ENCODE measurements at places on chromosomes 6 and 20. TPM values are rescaled to one million over a fixed set of nuclear protein-coding genes. Genes with fewer than 3 reads are reported as not detected.

- no peaks in the 10 kb centered on the region for H3K27me3 ChIP-seq
- H3K4me3 ChIP-seq: no peak overlapping the region
- DNase-seq: no peak
- no peak overlapping the region for H3K27ac ChIP-seq
- no peaks in the 10 kb centered on the region for H3K36me3 ChIP-seq
- H3K4me1 ChIP-seq: no peaks in the 10 kb centered on the region
Observed at GRCh38 chr20:20950620-20951019, 155.5 kb downstream of the LINC00237 start.

DNA sequence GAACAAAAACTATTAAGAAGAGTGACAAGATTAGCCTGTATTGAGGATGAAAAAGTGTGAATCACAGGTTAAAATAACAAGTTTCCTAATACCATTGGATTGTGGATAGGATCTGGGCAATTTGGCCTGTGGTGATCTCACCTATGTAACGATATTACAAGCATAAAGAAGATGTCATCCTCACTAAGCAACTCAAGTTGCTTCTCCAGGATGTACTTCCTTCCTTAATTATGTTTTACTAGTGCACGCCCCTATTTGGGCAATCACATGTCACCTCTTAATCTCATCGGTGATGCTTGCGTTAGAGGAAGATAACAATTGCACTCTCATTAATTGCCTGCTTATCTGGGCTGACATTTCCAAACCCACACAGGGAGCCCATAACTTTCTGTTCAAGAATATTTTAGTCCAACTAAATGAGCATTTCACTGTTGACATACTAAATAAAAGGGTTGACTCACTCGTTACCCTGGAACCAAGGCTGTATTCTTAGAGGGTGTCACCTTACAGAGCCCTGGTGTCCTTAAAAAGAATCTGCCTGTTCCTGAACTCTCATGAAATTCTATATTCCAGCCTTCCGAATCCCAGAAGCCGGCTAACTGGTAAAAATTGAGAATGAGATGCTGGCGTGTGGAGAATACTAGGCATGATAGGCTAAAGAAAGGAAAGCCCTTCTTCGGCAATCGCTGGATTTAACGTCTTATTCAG is 88.2 kb upstream of the ATXN1 start:
- no peaks in the 10 kb centered on the region for H3K4me1 ChIP-seq
- H3K4me3 ChIP-seq: no peak overlapping the region
- H3K36me3 ChIP-seq: no peaks in the 10 kb centered on the region
- DNase-seq: no peak
- no peak overlapping the region for H3K27ac ChIP-seq

- H3K4me3 ChIP-seq: no peak overlapping the region
- DNase-seq: no peak
- no peaks in the 10 kb centered on the region for H3K27me3 ChIP-seq
Observed at GRCh38 chr6:36323062-36323461, 13.6 kb downstream of the BNIP5 start.

DNA sequence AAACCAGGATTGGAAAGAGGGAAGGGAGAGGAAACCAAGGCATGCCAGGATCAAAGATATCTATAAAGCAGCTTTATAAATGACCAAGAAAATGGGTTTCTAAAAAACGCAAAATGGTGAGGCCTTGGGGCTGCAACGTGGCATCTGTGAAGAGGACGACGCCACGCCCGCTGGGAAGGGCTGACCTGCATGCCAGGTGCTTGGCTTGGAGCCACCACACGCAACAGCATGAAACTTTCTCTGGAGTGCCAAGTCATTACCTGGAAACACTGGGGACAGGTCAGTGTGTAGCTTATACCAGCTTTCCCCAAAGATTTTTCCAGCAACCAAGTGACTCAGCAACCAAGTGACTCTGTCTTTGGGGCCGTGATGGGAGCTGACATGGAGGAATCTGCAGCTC is 82.5 kb downstream of the POPDC3 start:
- H3K4me3 ChIP-seq: no peak overlapping the region
- H3K27ac ChIP-seq: no peak overlapping the region
- no peaks in the 10 kb centered on the region for H3K27me3 ChIP-seq
- DNase-seq: no peak
- peaks cover 29% of the 10 kb centered on the region for H3K36me3 ChIP-seq

- H3K27me3 ChIP-seq: peaks cover 16% of the 10 kb centered on the region
- no peaks in the 10 kb centered on the region for H3K36me3 ChIP-seq
- no peak for DNase-seq
- H3K27ac ChIP-seq: no peak overlapping the region
- no peak overlapping the region for H3K4me3 ChIP-seq
- peaks cover 7% of the 10 kb centered on the region for H3K4me1 ChIP-seq
Observed at GRCh38 chr6:158517581-158517980, 42.3 kb upstream of the TMEM181 start.

The AIF1 gene
- 9.5 TPM for total RNA-seq

The GPR6 gene
- total RNA-seq: not detected

The KIZ gene
- total RNA-seq: 25.2 TPM

The BPIFB4 gene
- not detected for total RNA-seq

DNA sequence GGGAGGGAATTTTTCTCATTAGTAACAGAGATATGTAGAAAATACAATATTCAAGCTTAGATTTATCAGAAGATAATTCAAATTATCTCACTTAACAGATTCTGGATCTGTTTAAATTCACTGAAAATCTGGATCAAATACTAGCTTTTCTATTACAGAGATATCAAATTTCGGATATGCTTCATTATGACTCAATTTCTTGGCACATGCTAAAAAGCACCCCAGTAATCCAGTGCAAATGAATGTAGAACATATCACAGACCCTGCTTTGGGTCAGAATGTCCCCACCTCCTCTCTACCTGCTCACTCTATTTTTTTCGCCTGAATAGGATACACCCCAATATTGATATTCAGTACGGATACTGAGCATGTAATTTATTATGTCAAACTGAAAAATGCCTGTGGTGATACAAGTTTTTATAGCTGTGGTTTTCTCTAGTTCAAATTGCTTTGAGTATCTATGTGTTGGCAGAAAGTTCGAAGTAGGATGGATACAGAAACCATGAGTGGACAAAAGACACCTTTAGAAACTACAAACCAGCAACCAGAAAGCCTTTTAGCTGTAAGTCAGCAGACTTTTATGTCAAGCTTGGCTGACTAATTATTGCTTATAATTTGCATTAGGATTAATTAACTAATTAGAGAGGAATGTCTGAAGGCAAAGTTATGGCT is 290.0 kb downstream of the TFAP2B start:
- H3K27me3 ChIP-seq: no peaks in the 10 kb centered on the region
- H3K4me3 ChIP-seq: no peak overlapping the region
- H3K36me3 ChIP-seq: no peaks in the 10 kb centered on the region
- DNase-seq: no peak

The ZKSCAN4 gene
- 5.0 TPM for total RNA-seq

DNA sequence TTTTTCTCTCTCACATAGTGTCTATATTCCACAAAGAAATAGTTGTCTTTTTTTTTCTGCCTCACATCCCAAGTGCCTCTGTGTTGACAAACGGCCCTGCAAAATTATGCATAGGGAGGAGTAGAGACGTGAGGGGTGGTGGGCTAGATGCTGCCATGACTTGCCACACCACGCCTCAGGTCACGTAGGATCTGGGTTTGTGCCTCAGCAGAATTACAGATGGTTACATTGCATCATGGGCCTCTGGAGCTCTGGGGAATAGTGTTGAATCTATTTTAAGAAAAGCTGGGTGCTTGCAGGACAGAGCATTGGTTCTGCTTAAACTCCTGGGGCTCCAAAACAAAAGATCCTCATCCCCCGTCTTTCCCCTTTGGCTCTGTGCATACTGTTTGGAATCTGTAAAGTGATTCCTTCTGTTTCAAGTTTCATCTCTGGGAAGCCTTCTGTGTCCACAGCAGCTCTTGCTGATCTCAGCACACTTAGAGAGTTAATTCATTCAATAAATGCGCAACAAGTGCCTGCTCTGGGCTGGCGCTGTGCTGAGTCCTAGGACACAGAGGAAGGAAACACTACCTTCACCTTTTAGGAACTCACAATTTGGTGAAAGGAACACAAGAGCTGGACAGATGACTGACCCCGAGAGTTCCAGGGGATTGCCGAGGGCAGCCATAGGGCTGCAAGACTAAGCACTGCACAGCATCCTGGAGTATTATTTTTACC is 2.4 kb downstream of the FANCE start:
- peaks cover 2% of the 10 kb centered on the region for H3K4me1 ChIP-seq
- no peak overlapping the region for H3K27ac ChIP-seq
- DNase-seq: no peak
- H3K27me3 ChIP-seq: no peaks in the 10 kb centered on the region
- no peak overlapping the region for H3K4me3 ChIP-seq

The SEL1L2 gene
- 2.2 TPM for total RNA-seq

GRCh38 chr6:1082285-1082935 is 229.5 kb upstream of the FOXQ1 start:
- no peak overlapping the region for H3K4me3 ChIP-seq
- H3K27me3 ChIP-seq: no peaks in the 10 kb centered on the region
- H3K36me3 ChIP-seq: no peaks in the 10 kb centered on the region
- H3K4me1 ChIP-seq: peaks cover 4% of the 10 kb centered on the region
- H3K27ac ChIP-seq: no peak overlapping the region

Data from heart left ventricle (tissue), 16 donors.